Caki2 (cell line): ENCODE measurements at places on chromosomes 1 and 21. TPM values are rescaled to one million over a fixed set of nuclear protein-coding genes. Genes with fewer than 3 reads are reported as not detected.

Gene KRTAP10-9
- not detected in 2 replicates for total RNA-seq

Gene C1orf185
- total RNA-seq: not detected in 2 replicates

Gene NCF2
- total RNA-seq: 3.1 and 9.9 TPM in 2 replicates

Gene FCGR3B
- not detected in 2 replicates for total RNA-seq

Gene NUP210L
- 0.07 TPM in 1 of 2 replicates, not detected in the other for total RNA-seq
